Activated CD4-positive, alpha-beta T cell treated with anti-CD3 and anti-CD28 coated beads for 1 hour (primary cell): ENCODE measurements at places on chromosomes 11 and 22.

DNA sequence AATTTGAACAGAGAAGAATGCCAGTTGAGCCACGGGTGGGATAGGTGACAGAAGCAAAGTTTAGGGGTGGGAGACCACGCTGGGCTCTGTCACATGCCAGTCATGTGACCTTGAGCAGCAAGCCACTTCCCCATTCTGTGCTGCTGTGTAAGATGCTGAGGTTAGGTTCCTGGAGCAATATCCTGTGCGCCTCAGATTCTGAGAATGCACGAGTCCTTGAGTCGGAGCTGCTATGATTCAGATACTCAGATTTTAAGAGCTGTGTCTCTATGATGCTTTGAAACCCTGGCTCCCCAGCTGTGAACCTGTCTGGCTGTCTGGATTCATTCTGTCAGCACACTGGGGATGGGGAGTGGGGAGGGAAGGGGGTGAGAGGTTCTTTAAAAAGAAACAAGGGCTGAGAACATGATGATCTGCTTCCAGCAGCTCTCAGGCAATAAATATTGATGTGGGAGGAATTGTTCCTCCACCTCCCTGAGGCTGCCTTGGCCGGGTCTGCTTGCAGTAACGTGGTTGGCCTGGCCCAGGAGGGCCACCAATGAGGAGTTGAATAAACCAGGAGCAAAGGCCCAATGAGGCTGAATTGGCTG, 24.0 kb downstream of the SLCO2B1 start:
- no peak for DNase-seq

DNA sequence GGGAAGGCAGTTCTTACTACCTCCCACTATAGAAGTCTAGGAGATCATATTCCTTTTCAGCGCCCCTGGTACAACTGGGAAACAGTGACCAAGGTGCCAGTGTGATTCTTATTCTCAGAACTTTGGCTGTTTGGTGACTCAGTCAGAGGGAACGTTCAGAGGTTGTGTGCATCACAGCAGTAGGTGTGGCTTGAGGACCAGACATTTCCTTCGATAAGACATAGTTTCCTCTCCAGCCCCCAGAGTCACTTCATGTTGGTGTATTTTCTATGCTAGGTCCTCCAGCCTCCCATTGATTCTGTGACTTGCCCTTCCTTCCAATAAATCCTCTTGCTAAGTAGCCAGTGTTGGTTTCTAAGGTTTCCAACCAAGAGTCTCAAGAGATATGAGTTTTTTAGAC, 171.9 kb upstream of the MPPED2 start:
- DNase-seq = no peak

DNA sequence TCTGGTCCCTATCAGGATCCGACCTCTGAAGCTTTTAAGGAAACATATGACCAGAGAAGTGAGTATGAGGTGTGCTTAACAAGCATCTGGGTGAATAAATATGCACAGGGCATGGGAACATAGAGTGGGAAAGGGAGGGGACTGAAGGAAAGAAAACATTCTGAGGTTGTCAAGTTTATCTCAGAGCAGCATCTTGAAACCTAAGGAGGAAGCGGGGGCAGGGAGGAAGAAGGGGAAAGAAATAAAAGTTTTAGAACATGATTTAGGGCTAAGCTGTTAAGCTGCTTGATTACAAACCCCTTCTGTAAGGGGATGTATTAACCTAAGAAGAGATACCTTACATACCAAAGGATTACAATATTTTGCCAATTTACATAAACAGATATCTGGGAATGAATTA, 24.0 kb upstream of the SC5D start:
- no peak for DNase-seq

DNA sequence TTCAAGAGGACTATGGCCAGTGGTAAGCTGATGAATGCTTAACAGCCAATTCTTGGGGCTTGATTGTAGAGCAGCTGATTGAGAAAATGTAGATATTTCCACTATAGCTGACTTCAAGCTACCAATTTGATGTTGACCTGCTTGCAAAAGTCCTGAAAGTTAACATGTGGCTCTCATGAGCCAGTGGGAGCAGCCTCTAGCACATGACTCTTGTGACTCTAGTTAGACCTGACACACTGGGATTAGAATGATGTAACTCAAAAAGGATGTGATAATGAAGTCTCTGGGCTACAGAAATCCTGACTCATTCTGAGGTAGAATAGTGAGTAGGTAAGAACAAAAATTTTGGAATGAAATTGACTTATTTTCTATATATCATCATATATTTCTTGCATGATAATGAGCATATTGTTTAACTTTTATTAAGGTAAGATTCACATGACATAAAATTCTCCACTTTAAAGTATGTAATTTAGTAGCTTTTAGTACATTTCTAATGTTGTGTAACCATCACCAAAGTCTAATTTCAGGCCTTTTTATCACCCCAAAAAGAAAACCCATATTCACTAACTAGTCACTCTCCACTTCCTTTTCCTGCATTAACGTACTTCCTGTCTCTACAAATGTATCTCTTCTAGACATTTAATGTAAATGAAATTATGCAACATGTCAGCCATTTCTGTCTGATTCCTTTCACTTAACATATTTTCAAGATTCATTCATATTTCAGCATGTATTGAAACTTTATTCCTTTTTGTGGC, 16.1 kb upstream of the OR52H1 start:
- DNase-seq = no peak

- DNase-seq = no peak
Measured at GRCh38 chr22:42101199-42101598, 10.6 kb upstream of the NDUFA6 start.

- no peak for DNase-seq
Measured at GRCh38 chr11:134358856-134359490, 27.2 kb downstream of the GLB1L2 start.

DNA sequence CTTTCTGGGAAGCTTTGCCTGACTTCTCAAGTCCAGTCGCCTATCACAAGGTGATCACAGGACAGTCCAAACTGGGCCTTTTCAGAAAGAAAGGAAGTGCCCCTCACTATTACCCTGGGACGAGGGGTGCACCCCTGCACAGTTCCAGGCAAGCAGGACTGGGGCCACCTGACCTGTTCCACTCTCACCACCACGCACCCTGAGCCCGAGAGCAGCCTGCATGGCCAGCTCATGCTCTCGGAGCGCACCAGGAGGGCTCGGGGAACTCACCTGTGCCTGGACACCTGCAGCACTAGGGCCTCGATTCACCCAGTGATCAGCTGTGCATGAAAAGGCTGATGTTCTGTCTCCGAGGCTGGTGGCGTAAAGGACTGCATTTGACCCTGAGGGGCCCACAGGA, 12.8 kb upstream of the FGF4 start:
- DNase-seq = no peak

- no peak for DNase-seq
Measured at GRCh38 chr11:121665206-121665838, 212.6 kb upstream of the SORL1-AS1 start.

DNA sequence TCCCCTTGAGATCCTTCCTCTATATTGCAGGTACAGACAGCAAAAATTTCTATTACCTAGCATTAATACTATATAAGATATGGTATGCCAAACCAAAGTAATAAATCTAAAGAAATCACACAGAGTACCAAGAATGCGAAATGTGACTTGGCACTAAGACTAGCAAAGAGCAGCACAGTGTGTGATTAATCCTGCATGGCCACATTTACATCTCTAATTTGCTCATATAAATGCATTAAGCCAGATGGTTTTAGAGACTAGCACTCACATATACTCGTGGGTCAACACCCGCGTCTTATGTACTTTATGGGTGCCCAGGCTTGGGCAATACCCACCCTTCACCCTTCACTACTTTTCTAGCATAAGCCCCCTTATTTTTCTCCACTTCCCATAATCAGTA, 213.2 kb downstream of the TTC28 start:
- DNase-seq = no peak

DNA sequence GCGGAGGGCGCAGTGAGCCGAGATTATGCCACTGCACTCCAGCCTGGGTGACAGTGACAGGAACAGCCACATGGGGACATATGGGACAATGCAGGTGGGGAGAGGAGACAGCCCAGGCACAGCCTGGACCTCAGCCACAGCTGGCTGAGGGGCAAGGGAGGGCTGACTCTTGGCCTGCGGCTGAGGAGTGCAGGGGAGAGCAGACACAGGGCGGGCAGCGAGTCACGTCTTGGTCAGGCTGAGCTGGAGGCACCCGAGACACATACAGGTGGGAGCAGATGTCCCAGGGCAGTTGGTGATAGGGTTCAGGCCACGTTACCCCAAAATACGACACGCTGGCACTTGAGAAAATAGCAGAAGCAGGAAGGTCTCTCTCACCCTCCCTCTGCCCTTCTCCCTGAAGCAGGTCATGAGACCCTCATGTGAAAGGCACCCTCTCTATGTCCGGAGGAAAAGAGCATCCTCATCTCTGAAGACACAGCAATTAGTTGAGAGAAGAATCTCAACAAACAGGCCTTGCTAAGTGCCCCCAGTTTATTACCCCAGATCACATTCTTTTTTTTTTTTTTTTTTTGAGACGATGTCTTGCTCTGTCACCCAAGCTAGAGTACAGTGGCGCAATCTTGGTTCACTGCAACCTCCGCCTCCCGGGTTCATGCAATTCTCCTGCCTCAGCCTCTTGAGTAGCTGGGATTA, 10.5 kb downstream of the KIAA0930 start:
- DNase-seq = no peak

DNA sequence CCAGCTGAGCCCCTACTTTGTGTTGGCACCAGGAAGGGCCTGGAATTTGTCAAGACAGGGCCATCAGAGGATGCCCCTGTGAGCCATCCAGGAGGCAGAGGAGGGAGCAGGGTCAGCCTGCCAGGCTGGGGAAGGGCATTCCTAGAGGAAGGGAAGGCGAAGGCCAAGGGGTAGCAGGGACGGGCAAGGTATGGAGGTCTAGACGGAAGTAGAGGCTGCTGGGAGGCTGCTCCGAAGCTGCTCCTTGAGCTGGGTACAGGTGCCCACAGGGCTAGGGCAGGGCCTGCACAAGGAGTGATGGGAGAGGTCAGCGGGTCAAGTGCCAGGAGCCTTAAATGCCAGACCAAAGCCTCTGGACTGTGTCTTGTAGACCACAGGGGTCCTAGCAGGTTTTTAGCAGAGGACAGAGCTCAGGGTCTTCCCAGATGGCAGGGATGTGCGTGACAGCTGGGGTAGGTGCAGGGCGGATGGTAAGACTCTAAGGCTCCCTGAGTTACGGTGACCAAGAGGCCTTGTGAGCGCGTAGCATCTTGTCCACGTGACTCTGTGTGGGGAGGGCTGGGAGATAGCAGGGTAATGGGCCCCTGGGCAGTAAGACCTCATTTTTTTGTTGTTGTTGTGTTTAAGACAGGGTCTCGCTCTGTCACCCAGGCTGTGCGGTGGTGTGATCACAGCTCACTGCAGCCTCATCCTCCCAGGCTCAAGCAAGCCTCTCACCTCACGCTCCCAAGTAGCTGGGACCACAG, 31.7 kb upstream of the CSNK1E start:
- no peak for DNase-seq

DNA sequence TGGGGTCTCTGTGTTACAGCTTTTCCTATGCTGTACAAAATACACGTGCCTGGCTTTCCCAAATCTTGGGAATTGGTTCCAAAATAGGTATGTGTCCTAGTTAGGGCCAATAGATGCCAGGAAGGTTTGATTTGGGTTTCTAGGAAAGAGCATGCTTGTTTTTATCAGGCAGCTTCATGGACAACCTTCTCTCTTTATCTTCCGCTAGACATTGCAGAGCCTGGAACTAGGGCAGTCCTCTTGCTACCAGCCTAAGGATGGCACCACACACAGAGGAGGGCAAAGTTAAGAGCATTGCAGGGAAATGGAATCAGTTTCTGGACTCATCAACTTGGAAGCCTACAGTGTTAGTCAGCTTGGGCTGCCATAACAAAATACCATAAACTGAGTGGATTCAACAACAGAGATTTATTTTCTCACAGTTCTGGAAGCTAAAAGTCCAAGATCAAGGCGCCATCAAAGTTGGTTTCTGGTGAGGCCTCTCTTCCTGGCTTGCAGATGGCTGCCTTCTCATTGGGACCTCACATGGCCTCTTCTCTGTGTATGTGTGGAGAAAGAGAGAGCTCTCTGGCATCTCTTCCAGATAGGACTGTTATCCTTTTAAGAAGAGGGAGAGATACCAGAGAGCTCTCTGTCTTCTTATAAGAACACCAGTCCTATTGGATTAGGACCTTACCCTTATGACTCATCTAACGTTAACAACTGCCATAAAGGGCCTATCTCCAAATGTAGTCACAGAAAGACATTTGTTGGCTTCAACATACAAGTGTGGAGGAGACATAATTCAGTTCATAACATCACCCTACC, 27.3 kb upstream of the CREB3L1 start:
- no peak for DNase-seq

DNA sequence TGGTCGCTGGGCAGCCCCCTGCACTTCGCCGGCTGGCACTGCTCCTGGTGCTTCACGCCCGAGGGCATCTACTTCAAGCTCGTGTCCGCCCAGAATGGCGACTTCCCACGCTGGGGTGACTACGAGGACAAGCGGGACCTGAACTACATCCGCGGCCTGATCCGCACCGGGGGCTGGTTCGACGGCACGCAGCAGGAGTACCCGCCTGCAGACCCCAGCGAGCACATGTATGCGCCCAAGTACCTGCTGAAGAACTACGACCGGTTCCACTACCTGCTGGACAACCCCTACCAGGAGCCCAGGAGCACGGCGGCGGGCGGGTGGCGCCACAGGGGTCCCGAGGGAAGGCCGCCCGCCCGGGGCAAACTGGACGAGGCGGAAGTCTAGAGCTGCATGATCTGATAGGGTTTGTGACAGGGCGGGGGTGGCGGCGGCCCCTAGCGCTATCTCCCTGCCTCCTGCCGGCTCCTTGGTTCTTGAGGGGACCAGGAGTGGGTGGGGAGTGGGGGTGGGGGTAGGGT, 13.5 kb upstream of the MIEF1 start:
- no peak for DNase-seq

DNA sequence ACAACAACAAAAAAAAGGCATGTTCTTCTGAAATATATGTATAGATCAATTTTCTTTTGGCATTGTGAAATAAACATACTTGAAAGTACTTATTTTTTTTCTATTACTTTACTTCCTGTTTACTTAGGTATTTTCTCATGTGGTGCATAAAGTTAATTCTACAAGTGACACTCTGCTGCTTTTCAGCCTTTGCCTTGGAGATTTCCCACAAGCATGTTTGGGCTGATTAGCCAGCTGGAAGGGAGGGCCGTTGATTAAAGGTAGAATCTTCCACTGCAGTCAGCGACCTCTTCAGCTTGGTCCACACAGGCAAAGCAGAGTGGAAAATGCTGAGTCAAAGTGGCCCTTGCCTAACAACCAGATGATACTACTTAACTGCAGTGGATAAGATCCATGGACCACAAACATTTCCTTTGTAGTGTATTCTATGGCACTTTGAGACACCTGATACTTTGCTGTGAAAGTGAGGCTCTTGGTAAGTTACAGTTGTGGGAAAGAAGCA, 176.0 kb downstream of the ARHGAP42 start:
- DNase-seq = no peak
